ENCODE measurements at places on chromosomes 6 and 20.

DNA sequence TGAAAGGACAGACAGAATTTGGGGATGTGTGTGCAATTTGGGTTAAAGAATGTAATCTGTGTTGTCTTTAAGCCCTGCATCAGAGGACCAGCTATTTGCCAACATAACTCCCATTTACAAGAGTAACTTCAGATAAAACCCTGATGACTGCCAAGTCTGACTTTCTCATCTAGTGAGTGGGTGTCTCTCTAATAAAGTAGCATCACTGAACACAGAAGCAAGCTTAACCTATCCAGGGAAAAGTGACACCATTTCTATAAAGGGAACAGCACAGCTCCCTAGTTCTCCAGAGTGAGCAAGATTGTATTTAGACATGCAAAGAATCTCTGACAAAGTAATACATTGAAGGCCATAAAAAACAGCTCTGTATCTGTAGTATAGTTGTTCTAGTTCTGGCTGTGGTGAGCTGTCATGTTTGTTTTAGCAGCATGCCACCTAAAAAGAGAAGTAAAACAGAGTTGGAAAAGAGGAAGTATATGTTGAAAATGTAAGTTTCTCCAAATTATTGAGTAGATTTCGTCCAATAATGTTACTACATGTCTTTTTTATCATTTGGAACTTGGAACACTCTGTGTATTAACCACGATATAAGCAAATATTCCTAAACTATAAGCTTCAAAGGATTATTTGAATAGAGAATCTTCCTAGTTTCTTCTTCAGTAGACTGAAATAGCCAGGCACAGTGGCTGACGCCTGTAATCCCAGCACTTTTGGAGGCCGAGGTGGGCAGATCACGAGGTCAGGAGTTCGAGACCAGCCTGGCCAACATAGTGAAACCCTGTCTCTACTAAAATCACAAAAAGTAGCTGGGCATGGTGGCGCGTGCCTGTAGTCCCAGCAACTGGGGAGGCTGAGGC is 8.8 kb upstream of the PIM1 start:
- DNase-seq = no peak

DNA sequence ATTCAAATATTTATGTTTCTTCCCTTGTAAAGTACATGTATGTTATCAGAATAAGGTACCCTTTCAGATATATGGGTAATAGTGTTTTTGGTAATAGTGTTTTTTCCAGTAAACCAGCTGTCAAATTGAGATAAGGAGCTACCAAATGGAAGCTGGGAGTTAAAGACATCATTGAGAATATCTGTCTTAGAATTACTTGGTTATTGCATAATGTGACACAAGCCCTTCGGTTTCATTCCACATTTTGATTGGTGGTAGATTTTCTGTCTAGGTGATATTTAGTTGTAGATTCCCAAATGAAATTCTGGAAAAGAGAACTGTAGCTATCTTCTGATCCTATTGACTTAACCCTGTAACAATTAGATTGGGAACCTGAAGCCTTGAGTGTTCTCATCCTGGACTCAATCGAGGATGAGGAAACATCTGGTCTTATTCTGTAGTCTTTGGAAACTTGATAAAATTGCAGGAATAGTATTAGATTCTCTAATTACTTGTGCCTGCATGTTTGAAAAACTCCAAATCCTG is 75.1 kb upstream of the SYNJ2 start:
- no peak for DNase-seq

DNA sequence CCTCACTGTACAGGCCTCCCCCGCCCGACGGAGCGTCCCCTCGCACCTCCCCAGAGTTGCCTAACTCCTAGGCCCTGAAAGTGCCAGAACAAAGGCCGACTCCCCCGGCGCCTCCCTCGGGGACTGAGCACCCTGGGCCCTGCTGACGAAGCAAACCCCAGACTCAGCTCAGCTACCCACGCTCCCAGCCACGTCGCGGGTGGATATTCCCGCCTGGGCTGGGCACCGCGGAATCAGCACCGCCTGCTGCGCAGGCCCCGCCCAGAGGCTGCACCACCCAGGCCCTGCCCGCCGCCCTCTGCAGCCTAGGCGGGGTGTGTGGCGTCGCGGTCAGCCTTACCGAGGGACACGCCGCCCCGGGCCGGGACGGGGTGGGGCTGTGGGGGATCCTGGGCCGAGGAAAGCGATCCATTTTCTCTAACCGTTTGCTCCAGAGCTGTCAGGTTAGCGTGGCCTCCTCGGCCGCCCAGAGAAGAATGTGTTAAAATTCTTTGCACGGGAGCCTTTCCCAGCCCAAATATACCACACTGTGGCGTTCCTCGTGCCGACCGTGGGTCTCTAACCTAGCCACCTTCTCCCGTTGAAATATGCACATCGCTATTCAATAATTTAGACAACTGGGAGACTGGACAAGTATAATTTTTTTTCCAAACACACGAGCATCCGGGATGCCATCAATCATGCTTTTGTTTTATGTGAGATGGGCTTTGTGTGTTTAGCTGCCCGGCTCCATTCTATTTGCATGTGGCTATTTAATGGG is 31.4 kb downstream of the TFAP2A start:
- DNase-seq = no peak

GRCh38 chr6:47727391-47727790 is 29.0 kb downstream of the ADGRF4 start:
- DNase-seq = no peak

GRCh38 chr6:40620574-40621240 is 33.5 kb upstream of the LRFN2 start:
- DNase-seq = no peak

- DNase-seq = no peak
Observed at GRCh38 chr6:62763125-62763912, 447.9 kb upstream of the FKBP1C start.

DNA sequence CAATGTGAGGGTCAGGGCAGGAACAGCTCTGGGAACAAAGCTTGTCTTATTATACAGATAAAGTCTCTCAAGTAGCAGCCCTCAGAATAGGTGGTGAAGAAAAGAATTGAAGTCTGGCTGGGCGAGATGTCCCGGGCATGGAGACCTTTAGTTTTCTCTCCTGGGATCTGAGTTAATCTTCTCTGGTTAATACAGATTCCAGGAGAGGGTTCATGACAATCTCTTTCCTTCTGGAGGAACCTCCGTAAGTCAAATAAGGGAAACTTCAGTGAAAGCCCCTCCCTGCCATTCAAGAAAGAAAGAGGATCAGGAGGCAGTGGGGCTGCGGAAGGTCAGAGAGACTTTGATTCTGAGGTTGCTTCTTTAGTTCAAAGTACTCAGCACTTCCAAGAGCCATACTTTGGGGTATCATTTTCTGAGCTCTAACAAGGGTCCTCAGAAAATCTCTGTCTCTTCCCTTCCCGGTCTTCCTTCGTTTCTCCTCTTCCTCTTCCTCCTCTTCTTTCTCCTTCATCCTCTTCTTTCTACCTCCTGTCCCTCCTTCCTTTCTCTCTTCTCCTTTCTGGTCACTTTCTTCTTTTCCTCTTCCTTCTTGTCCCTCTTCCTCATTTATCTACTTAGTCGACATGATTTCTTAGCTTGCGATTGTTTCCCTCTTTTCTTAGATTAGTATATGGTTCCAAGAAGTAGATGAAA is 4.6 kb upstream of the ZNF184 start:
- DNase-seq = no peak

DNA sequence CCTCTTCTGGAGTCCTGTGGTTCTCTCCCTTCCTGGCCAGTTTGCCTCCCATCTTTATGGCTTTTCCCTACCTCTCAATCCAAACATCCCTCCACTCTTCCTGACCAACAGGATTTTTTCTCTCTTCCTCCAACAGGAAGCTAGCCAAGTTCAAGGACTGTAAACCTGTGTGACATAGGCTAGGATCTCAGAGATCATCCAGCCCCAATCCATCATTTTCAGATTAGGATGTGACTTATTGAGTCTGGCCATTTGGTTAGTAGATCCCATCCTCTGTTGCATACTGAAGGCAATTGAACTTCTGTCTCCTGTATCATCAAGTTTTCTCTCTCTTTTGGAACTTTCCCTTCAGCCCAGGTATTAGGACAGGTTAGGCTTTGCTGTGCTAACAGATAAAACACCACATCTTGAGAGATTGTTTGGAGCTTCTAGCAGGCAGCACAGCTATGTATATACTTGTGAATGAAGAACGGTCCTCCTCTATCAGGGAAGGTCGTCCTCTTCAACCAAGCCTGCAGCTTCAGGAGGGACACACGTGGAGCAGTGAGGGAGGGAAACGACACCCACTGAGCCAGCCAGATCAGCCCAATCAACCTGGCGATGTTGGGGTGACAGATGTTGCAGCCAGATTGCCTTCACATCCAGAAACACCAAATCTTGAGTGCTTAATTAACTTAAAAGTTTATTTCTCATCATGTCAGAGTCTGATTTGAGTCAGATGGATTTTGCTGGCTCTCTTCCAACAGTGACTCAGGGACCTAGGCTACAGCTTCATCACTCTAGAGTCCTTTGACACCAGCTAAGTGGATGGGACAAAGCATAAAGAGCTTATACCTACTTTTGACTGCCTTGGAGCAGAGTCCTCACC is 106.8 kb downstream of the GJA10 start:
- DNase-seq = no peak

DNA sequence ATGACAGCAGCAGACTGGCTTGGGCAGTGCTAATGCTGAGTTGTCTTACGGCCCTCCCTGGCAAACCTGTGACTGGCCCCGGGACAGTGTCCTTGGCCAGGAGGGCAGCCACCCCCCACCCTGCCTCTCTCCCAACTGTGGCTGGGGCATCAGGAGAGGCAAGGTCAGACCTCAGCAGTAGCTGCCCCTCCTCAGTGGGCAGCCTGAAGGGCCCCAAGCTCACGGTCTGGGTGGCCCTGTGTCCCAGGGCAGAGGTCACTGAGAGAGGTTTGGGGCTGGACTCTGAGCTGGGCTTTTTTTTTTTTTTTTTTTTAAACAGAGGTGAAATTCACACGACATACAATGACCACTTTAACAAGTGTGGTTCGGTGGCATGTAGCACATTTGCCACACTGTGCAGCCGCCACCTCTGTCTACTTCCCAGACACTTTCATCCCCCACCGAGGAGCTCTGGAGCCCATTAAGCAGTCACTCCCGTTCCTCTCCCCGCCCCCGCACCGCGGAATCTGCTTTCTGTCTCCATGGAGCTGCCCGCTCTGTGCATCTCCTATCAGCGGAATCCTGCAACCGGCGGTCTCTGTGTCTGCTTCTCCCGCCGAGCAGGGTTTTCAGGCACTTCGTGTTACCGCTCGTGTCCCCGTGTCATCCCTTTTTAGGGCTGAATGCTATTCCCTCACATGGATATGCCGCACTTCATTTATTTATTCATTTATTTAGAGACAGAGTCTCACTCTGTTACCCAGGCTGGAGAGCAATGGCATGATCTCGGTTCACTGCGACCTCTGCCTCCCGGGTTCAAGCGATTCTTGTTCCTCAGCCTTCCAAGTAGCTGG is 67.9 kb upstream of the GATA5 start:
- DNase-seq = no peak

DNA sequence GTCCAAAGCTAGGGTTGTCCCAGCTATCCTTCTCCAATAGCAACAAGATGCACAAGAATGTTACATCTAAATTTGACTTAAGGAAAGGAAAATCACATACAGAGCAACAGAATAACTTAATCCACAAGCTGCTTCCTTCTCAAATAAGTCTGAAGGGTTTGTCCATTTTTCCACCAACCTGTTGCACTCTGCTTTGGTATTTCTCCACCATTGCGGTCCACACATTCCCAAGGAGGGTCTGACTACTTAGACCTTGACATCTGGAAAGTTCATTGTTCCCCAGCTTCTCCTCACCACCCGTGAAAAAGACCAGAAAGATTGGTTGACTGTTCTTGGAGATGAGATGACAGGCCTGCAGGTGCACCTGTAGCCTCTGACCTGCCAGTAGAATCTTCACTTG is 72.5 kb downstream of the PDSS2 start:
- DNase-seq = no peak

DNA sequence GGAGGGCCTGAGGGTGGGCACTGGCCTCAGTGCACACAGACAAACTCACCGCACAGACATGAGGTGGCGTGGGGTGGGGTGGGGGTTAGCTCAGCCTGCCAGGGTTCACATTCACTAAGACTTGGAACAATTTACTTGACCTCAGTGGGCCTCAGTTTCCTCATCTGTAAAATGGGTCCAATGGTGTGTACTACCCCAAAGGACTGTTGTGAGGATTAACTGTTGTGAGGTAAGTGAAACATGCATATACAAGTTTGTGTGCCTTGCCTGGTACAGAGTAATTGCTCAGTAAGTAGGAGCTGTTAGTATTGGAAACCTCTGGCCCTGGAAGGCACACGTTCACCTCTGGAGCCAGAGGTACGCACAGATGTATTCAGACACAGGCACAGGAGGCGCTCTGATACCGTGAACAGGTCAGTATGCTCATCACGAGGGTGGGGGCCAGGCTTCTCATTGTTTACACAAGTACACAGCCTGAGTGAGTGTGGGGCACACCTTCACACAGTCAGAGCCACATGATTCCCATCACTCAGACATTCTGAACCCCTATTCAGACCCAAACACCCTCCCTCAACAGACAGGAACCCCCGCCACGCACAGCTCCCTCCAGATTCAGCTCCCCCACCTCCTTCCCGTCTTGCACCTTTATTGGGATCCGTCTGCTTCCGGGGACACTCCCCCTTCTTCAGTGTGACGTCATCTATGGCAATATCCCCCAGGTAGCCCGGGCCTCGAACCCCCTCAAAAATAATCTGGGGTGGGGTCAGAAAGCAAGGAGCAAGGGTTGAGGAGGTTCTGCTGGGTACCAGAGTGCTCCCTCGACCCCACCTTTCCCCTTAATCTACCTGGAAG is 59.9 kb downstream of the MDGA1 start:
- DNase-seq = no peak

- no peak for DNase-seq
Observed at GRCh38 chr20:25418776-25419175, 11.3 kb downstream of the GINS1 start.

GRCh38 chr6:15539722-15540270 is 123.0 kb downstream of the DTNBP1 start:
- no peak for DNase-seq

DNA sequence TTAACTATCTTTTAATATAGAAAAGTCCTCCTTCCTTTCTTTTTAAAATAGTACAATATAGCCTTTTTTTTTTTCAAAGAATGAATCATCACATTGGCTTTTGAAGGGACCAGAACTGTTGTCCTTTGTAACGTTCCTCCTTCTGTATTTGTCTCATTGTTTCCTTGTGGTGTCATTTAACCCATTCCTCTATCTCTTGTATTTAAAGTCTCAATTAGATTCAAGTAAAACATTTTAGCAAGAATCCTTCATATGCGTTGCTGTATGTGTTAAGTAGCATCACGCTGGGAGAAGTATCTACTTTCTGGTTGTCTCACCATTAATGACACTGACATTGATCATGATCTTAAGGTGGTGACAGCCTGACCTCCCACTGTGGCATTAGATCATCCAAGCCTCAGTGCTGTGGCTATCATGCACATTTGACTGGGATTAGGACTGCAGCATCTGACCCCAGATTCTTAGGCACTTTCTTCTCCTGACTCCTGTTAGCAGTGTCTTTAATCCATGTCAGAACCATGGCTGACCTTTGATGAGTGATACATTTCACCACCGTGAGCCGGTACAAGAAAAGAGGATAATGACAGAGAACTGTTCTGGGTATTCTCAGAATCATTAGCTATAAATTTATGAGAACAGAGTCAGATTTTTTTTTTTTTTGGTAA is 67.5 kb upstream of the TFB1M start:
- DNase-seq = no peak

Data from CD4-positive, alpha-beta T cell treated with Interleukin-10 for 1 hour (primary cell).